Sigmoid colon (tissue), 7 donors: ENCODE measurements at places on chromosomes 12 and 14. TPM values are rescaled to one million over a fixed set of nuclear protein-coding genes. Genes with fewer than 3 reads are reported as not detected.

HPD gene
- 2.8 TPM for total RNA-seq

KRT77 gene
- not detected for total RNA-seq

IL31 gene
- not detected for total RNA-seq

DNAAF2 gene
- total RNA-seq, result 12.7 TPM

ARHGAP9 gene
- 4.3 TPM for total RNA-seq

RIMBP2 gene
- 3.9 TPM for total RNA-seq

CLECL1 gene
- not detected for total RNA-seq

DNA sequence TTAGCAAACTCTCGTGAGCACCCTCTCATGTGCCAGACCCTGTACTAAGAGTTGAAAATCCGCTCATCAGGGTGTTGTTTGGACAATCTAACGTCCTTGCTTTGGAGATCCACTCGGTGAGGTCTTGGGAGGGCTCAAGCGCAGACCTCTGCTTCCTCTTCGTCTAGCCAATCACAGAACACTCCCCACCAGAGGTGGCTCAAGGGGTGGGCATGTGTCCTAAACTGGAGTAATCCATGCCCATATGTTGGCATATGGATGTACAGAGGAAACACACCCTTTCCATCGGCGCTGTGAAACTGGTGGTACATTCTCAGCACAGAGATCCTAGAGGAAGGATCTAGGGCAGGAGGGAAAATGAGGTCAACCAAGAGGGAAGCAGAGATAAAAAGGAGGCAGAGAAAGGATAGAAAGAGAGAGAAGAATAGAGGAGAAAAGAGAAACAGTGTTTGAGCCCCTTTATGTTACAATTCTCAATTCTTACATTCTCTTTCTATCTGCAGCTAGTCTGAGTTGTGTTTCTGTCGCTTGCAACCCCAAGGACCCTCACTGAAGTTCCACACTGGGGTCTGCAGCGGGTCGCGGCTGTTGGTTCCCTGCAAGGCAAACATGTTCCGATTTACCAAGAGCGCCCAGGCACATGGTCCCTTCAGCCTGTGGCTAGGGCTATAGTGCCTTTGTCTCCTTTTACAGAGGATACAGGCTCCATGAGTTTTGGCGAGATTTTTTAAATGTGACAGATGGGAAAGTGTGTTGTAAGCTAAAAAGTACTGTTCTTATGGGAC, 40.5 kb downstream of the DLK1 start:
- DNase-seq, result peak; percentile 27
- H3K36me3 ChIP-seq, result no peaks in the 10 kb centered on the region
- no peaks in the 10 kb centered on the region for H3K4me1 ChIP-seq
- H3K27ac ChIP-seq, result no peak overlapping the region
- H3K27me3 ChIP-seq, result no peaks in the 10 kb centered on the region
- H3K4me3 ChIP-seq, result no peak overlapping the region

DNA sequence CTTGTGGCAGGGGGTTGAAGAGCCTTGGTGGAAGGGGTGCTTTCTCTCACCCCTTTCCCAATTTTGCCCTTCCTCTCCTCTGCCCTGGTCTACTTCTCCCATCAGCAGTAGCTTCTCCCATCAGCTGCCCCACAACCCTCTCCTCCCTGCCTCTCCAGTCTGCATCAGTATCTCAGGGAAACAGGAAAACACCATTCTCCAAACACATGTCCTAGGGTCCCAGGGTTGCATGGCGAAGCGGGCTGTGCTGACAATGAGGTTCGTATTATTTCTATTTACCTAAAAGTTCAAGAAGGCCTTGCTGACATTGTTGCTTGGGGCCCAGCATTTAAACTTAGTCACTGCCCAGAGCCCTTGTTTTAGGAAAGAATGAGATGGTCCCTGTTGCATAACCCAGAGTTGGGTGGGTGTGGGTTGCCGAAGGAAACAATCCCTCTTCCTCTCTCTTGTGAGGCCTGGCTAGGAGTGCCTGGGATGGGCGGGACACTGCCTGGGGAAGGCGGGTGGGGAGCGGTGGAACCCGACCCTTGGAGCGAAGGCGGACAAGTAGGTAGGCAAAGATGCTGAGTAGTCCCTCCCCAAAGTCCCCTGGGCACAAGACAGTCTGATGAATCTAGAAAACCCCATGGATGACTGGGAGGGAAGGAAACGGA, 1.3 kb upstream of the IGFBP6 start:
- H3K27me3 ChIP-seq, result no peaks in the 10 kb centered on the region
- no peaks in the 10 kb centered on the region for H3K36me3 ChIP-seq
- H3K4me1 ChIP-seq, result peaks cover 33% of the 10 kb centered on the region
- peak; percentile 94 for DNase-seq

- no peak overlapping the region for H3K4me3 ChIP-seq
- no peak overlapping the region for H3K27ac ChIP-seq
- no peak for DNase-seq
- H3K36me3 ChIP-seq, result no peaks in the 10 kb centered on the region
These were observed 67.0 kb upstream of the SFSWAP start for GRCh38 chr12:131643631-131644452.

GRCh38 chr12:17588968-17589367, 501.0 kb downstream of the RERGL start:
- no peak overlapping the region for H3K4me3 ChIP-seq
- no peaks in the 10 kb centered on the region for H3K27me3 ChIP-seq
- H3K4me1 ChIP-seq, result no peaks in the 10 kb centered on the region

DNA sequence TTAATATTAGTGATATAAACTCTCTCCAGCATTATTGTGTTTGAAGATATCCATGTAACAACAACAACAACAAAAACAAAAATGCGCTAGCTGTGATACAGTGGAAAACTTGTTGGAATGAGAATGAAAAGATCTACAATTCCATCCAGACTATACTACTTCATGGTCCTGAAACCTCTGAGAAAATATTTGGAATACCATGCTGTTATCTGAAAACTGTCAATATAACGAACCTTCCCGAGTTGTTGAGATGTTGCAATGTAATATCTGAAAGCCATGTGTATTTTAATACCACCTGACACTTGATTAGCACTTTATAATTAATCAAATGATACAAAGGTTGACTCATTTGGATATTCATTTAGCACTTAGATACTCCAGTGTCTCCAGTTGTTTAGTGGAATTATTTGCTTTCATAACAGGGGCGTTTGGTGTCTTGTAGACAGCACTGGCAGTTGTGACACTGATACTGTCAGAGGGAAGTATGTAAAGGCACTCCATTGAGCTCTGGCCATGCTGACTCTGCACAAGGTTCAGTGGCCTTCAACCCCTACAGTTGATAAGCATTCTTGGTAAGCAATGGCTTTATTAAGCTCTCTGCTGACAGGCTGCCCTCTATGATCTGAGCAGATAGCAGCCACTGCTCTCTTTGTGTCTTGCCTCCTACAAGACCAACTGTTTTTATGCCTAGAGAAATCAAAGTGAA, 447.1 kb upstream of the SEL1L start:
- H3K4me1 ChIP-seq, result no peaks in the 10 kb centered on the region
- DNase-seq, result no peak
- H3K36me3 ChIP-seq, result no peaks in the 10 kb centered on the region
- no peak overlapping the region for H3K27ac ChIP-seq
- H3K4me3 ChIP-seq, result no peak overlapping the region
- no peaks in the 10 kb centered on the region for H3K27me3 ChIP-seq

GRCh38 chr14:74892745-74893144, 11.0 kb downstream of the DLST start:
- DNase-seq, result no peak
- no peak overlapping the region for H3K4me3 ChIP-seq
- H3K36me3 ChIP-seq, result peaks cover 41% of the 10 kb centered on the region

DNA sequence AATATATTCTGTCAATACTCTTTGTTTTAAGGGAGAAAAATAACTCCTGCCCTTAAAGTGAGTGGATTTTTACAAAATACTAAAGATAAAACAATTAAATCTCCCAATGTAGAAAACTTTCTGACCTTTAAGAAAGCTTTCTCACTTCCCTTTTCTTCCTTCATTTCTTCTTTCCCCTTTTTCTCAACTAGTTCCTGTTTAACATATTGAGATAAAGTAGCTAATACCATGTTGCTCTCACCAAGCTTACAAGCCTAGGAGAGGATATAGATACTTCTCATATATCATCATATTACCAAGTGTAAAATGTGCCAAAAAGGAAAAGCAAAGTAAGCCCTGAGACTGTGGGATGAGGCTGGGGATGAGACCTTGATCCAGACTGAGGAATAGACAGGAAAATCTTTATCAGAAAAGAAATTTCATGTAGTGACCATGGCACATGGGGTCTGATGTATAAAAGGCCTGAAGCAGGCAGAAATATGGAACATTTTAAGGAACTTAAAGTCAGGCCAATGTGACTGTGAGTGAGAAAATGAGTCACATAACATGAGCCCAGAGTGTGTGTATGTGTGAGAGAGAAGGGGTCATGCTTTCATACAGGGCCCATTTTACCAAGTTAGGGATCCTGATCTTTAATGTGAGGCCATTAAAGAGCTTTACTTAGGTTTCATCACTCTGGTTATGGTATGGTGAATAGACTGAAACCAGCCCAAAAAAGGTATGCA, 1.6 kb upstream of the RPL10L start:
- no peak overlapping the region for H3K27ac ChIP-seq
- H3K4me1 ChIP-seq, result no peaks in the 10 kb centered on the region
- H3K36me3 ChIP-seq, result no peaks in the 10 kb centered on the region
- no peaks in the 10 kb centered on the region for H3K27me3 ChIP-seq
- no peak for DNase-seq

GRCh38 chr12:91947459-91947858, 198.2 kb downstream of the BTG1 start:
- no peak for DNase-seq
- no peaks in the 10 kb centered on the region for H3K4me1 ChIP-seq
- no peaks in the 10 kb centered on the region for H3K27me3 ChIP-seq
- H3K4me3 ChIP-seq, result no peak overlapping the region

DNA sequence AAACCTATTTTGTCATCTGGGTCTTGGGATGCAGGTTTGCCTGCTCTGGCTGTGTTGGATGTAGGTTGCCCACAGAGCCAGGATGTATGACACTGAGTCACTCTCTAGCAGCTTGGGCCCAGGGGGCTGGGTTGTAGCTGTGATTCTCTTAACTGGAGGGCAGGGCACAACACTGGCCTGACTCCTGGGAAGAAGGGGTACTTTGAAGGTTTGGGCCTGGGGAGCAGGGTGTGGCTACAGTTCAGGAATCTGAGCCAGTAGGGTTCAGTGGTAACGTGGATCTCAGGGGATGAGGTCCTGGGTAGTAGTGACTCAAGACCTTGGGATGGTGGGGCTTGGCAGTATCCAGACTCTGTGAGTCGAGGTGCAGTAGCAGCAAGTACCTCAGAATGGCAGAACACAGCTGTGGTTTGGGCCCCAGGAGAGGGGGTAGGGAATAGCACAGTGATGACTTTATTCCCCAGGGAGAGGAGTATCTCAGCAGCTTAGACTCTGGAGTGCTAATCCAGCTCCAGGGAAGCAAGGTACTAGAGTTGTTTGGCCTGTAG, 25.7 kb downstream of the TBC1D15 start:
- no peak overlapping the region for H3K4me3 ChIP-seq
- no peak overlapping the region for H3K27ac ChIP-seq
- peaks cover 19% of the 10 kb centered on the region for H3K4me1 ChIP-seq

DNA sequence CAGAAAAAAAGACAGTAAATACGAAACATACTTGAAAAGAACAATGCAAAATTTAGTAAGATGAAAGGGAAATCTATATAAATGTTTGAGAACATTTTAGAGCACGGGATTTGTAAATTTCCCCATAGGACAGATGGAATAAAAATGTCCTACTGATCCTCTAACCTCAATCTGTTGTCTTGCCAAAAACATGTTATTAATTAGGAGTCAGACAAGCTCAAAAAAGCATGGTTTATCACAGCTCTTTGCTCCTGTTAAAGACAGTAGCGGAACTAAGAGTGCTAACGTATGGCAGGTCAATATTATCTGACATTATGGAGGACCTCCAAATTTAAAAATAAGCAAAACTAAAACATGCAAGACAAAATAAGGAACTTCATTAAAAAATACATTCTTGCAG, 12.9 kb downstream of the GMFB start:
- no peak for DNase-seq
- H3K27me3 ChIP-seq, result no peaks in the 10 kb centered on the region
- no peak overlapping the region for H3K4me3 ChIP-seq
- peaks cover 27% of the 10 kb centered on the region for H3K4me1 ChIP-seq

DNA sequence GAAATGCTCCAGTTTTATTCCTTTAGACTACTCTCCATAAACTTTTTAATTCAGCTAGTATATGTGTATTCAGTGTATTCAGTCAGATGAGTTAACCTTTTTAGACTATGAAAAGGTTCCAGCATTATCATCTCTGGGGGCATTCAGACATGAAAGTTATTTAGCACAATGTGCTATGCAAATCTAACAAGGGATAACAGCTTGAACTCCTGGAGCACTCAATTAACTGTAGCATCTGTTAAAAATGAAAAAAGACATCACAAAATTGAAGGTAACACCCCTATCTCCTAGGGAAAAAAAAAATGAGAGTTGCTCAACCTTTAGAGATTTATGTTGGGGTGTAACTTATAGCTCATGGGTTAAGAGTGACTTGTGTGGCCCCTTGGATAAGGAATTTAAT, 211.5 kb downstream of the PHLDA1 start:
- no peaks in the 10 kb centered on the region for H3K36me3 ChIP-seq
- peaks cover 10% of the 10 kb centered on the region for H3K4me1 ChIP-seq
- DNase-seq, result no peak
- H3K27me3 ChIP-seq, result no peaks in the 10 kb centered on the region

DNA sequence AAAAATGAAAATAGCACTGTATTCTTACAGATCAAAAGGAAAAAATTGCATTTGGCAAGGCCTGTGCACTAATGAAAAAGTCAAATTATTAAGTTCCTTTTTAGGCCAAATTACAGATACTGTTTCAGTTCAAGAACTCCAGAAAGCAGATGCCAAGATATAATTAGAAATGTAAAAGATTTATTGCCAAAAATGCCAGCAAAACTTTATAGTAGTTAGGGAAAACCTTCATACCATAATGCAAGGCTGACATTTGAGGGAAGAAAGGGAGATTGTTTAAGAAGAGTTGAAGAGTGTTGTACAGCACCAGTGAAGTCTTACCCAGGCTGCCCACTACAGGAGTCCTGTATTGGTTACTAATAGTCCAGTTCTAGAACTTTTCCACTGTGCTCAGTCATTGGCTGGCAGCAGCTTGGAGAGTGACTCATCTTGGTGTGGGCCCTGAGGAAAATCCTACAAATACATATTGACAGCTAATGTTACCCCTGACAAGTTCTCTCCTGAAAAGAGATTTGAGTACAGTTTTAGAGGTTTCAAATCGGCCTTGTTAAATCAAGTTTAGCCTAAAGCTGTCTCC, 600.4 kb downstream of the C12orf50 start:
- H3K4me1 ChIP-seq, result peaks cover 7% of the 10 kb centered on the region
- H3K27me3 ChIP-seq, result no peaks in the 10 kb centered on the region
- no peak overlapping the region for H3K4me3 ChIP-seq
- no peaks in the 10 kb centered on the region for H3K36me3 ChIP-seq
- no peak overlapping the region for H3K27ac ChIP-seq

- DNase-seq, result no peak
- H3K36me3 ChIP-seq, result no peaks in the 10 kb centered on the region
- no peaks in the 10 kb centered on the region for H3K27me3 ChIP-seq
- no peak overlapping the region for H3K27ac ChIP-seq
- H3K4me1 ChIP-seq, result no peaks in the 10 kb centered on the region
These were observed 60.2 kb downstream of the MDM2 start for GRCh38 chr12:68868043-68868790.
